ENCODE measurements at places on chromosomes 11 and 22.
A peak's percentile ranks its signal among the peaks of the same experiment; 100 is the strongest.

GRCh38 chr11:41826085-41826484 lies 366.6 kb upstream of the LRRC4C start:
- no peak for DNase-seq

DNA sequence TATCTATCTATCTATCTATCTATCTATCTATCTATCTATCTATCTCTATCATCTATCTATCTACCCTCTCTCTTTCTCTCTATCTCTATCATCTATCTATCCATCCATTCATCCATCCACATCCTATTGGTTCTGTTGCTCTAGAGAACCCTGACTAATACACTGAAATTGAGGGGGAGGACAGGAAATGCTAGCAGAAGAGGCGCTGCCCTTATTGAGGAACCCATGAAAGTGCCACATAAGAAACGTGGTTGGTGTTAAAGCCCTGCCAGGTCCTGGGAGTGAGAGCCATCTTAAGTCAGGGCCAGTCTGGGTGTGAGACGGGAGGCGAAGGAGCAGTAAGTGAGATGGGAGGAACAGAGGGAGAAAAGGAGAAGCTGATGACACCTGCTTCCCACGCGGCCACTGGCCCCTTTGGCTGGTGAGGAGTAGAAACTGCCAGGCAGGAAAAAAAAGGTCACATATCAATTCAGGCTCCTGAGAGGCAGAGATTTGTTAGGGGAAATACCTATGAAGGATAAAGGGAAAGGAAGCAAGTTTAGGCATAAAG lies 87.9 kb upstream of the PLET1 start:
- no peak for DNase-seq

DNA sequence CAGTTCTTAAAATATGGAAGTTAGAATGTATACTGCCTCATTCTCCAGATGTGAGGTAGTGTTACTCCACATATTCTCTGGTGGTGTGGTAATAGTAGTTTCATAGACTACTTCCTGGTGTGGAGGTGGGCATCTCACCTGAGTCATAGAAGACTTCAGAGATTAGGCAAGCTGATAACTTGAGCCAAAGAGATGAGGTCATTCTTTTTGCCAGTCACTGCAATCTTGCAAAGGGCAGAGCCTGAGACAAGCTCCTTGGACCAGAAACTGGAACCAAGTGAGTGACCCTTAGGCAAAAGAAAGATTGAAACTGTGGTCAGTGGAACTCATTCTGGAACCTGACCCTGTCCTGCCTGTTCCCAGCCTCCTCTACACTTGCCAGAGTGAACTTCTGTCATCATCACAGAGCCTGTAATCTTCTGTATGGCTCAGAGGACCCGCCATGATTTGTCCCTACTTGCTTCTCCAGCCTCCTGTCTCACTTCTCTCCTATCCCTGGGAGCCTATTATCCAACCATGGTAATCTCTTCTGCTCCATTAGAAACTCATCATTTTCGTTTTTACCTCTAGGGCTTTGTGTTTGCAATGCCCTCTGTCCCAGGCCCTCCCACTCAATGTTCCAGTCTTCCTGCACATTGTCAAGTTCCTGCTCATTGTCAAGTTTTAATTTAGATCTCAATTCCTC lies 10.6 kb upstream of the CCDC83 start:
- DNase-seq = peak; percentile 37

DNA sequence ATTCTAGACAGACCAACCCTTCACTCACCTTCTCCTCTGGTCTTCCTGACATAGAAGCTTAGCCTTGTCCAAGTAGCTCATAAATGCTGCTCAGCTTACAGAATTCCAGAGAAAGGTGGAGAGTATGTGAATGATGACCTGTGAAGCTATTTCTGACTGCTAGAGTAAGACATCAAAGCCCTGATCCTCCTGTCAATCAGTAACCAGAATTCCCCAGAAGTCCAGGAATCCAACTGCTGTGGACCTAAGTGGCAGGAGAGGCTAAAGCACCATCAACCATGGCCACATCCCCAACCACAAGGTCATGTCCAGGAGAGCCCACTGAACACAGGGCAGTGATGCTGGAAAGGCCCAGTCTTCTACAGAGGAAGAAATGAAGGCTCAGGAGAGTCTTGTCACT lies 2.6 kb downstream of the OR51G2 start:
- no peak for DNase-seq

- DNase-seq = no peak
Observed at GRCh38 chr22:45484742-45485141, 17.9 kb upstream of the FBLN1 start.

DNA sequence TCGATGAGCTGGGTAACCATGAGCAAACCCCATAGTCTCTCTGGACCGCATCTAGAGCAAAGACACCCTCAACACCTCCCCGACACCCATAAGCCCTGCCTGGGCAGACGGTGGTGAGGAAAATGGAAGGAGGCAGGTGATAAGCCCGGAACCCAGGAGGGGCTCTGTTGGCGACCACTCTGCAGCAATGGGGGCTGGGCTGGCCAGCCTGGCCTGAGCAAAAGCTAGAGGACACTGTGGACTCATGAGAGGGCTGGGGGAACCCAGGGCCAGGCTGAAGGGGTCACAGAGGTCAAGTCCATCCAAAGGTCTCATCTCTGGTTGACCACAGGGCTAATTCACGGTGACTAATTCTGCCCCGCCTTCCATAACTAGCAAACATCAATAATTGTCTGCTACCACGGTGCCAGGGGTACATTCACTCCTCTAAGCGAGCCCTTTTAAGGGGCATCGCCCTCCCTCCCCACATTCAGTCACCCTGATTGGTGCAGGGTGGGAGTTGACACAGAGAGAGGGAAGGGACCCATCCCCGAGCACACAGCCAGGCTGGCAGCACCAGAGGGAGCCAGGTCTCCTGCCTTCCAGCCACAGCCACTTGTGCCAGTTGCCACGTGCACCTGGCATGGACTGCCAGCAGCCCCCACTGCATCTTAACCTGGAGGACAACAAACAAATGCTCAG lies 4.0 kb downstream of the PYGM start:
- DNase-seq = no peak

- no peak for DNase-seq
Observed at GRCh38 chr11:66564538-66564937, 3.9 kb downstream of the CTSF start.

GRCh38 chr22:43360576-43360975 lies 17.4 kb upstream of the SCUBE1 start:
- DNase-seq = no peak

DNA sequence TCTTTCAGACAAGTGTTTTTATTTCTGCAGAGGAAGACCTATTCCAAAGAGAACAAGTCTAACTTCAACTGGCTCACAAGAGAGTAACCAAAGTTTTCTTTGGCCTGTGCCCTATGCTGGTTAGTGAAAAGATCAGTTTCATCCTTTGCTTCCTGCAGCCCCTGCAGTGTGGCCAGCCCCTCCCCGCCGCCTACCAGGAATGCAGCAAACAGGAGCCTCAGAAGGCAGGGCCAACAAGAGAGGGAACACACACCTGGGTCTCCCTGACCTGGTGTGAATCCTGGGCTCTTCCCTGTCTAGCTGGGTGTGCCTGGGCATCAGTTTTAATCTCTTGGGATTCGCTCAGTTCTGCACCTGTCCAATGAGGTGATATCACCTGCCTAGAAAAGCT lies 21.5 kb upstream of the SCARF2 start:
- DNase-seq = no peak

DNA sequence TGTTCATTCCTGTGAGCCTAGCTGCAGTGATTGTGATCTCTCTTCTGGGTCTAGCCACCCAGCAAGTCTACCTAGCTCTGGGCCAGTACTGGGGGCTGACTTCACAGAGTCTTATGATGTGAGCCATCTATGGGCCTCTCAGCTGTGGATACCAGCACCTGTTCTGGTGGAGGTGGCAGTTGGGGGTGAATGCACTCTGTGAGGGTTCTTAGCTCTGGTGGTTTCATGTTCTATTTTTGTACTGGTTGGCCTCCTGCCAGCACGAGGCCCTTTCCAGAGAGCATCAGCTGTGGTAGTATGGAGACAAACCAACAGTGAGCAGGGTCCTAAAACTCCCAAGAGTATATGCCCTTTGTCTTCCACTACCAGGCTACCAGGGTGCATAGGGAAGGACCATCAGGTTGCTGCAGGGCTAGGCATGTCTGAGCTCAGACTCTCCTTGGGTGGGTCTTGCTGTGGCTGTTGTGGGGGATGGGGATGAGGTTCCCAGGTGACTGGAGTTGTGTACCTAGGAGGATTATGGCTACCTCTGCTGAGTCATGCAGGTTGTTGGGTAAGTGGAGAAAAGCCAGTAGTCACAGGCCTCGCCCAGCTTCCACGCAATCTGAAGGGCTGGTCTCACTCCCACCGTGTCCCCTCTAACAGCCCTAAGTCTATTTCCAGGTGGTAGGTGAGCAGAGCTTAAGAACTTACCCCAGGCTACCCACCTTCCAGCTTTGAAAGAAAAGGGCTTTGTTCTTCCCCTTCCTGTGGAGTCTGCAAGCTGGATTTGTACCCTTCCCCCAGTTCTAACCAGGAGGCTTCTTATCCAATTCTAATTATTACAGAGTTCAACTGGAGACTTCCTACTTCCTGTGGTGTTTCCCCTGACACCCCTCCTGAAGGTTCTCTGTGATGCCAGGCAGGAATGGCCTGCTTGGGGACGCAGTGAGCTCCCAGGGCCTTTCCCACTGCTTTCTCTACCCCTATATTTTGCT lies 250.7 kb downstream of the LUZP2 start:
- DNase-seq = no peak

GRCh38 chr11:44983786-44984185 lies 33.1 kb upstream of the TP53I11 start:
- DNase-seq = peak; percentile 4

GRCh38 chr11:35362521-35362980 lies 56.8 kb downstream of the SLC1A2 start:
- DNase-seq = no peak

DNA sequence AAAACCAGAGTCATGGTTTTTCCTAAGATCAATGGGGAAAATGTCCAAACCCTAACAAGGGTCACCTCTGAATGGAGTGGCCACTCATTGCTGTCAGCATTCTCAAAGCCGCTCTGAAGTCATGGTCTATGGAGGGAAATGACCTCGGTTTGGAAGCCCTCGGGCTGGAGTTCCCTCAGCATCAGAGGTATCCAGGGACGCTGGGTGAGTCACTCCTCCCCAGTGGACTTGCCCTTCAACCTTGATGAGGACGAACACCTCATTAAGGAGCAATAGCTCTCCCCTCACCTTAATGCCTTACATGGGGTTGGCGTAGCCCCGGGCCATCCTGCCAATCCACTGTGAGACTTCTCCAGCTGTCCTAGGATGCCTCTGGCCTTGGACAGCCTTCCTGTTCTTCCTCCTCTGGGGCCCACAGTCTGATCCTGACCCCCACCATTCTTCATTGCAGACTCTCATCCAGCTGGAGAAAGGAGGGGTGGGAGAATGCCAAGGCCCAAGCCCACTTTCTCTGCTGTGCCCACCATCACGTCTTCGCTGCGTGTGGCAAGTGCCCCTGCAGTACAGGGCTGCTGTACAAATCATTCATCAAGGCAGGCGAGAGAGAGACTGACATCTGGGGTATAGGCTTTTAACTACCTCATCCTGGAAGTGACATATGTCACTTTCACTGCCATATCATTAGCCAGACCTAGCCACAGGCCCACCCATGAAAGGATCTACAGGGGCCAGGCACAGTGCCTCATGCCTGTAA lies 25.4 kb upstream of the MYH9 start:
- no peak for DNase-seq

DNA sequence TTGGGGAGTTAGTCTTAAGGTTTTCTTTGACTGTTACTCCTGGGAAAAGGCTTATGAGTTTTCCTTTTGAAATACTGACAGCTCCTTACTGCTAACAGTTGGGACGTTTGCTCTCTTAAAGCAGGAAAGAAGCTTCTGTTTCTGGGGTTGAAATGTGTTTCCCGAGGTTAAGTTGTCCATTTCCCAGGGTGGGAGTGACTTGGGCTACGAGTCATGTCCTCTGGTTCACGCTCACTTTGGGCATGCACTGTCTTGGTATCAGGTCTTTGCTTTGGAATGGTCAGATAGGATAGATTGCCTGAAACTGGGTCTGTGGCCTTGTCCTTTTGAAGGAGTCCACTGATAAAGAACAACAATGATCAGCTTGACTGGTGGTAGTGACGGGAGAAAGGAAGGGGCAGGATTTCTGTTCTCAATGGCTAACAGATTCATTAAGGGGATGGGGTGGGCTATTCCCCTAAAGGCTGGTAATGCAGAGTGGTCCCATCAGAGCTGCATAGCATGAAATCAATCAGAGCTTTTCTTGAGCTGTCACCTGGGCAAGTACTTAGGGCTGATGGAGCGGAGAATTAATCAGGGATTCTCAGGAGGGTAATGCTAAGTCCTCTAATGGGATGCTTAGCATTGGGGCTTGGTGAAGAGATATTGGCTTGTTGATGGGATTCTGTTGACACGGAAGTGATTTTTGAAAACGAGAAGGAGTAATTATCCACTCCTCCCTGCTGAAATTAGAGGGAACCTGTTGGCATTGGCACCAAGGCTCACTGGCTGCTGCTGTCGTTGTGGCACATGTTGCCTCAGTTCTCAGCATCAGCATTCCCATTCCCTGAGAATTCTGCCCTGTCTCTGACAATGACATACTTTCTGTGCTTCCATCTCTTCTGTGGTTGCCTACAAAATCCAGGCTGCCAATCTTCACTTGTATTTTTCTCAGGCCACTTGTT lies 81.6 kb downstream of the TEAD1 start:
- no peak for DNase-seq

- DNase-seq = no peak
Observed at GRCh38 chr11:76824083-76824939, 36.4 kb upstream of the ACER3 start.

DNA sequence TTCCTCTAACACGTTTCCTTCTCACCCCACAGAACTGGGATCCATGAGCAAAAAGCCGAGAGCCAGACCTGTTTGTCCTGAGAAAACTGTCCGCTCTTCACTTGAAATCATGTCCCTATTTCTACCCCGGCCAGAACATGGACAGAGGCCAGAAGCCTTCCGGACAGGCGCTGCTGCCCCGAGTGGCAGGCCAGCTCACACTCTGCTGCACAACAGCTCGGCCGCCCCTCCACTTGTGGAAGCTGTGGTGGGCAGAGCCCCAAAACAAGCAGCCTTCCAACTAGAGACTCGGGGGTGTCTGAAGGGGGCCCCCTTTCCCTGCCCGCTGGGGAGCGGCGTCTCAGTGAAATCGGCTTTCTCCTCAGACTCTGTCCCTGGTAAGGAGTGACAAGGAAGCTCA lies 24.0 kb downstream of the CD5 start:
- no peak for DNase-seq

DNA sequence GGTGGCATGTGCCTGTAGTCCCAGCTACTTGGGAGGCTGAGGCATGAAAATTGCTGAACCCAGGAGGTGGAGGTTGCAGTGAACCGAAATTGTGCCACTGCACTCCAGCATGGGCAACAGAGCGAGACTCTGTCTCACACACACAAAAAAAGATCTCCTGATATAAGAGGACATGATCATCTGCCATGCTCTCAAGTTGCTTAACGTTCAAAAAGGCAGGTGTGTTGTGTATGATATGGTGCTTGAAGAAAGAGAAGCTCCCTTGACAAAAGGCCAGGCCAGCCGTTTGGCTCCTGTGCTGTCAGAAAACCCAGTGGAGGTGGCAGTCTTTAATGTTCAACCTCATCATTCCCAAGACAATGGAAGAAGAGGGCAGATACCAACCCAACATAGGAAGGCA lies 117.3 kb upstream of the PLET1 start:
- no peak for DNase-seq

GRCh38 chr11:79498667-79499066 lies 57.8 kb upstream of the TENM4 start:
- DNase-seq = no peak

Measured in body of pancreas (tissue), 4 donors.